ENCODE measurements at places on chromosomes 1 and 21. TPM values are rescaled to one million over a fixed set of nuclear protein-coding genes. Genes with fewer than 3 reads are reported as not detected.

The RFX5 gene
- total RNA-seq: 33.9 TPM

The ITLN1 gene
- total RNA-seq: not detected

The A3GALT2 gene
- not detected for total RNA-seq

The DIO1 gene
- total RNA-seq: not detected

The FOXO6 gene
- total RNA-seq: not detected

The AIRE gene
- 0.28 TPM for total RNA-seq

The FCMR gene
- total RNA-seq: not detected

The PRKAA2 gene
- total RNA-seq: 6.8 TPM

The KDM5B gene
- total RNA-seq: 76.9 TPM

The IFT25 gene
- total RNA-seq: 19.2 TPM

The TFAP2E gene
- under 0.01 TPM for total RNA-seq

The S1PR1 gene
- 3.1 TPM for total RNA-seq

The KCND3 gene
- total RNA-seq: 0.28 TPM

The APCS gene
- total RNA-seq: not detected

The RHCE gene
- 1.2 TPM for total RNA-seq

The GBP6 gene
- under 0.01 TPM for total RNA-seq

The TFF3 gene
- total RNA-seq: not detected

The OLFM3 gene
- not detected for total RNA-seq

The RNU1-3 gene
- under 0.01 TPM for total RNA-seq

The FCRLB gene
- 3.1 TPM for total RNA-seq

The FNBP1L gene
- total RNA-seq: 22.0 TPM

Measured in regular cardiac myocyte (primary cell).